Hepatocyte (in vitro differentiated cells): ENCODE measurements at places on chromosomes 7 and 10. TPM values are rescaled to one million over a fixed set of nuclear protein-coding genes. Genes with fewer than 3 reads are reported as not detected.

ARHGAP22 gene
- 0.52 and 1.8 TPM in 2 replicates for total RNA-seq

WNT8B gene
- total RNA-seq, result not detected in 2 replicates

ZNF239 gene
- total RNA-seq, result 2.9 and 4.3 TPM in 2 replicates

TMEM273 gene
- 0.27 and 1.2 TPM in 2 replicates for total RNA-seq

GRID2IP gene
- total RNA-seq, result 0.44 and 0.73 TPM in 2 replicates

PCLO gene
- 4.2 and 8.1 TPM in 2 replicates for total RNA-seq

HKDC1 gene
- 27.7 and 27.9 TPM in 2 replicates for total RNA-seq

GPR26 gene
- 0.04 TPM in 1 of 2 replicates, not detected in the other for total RNA-seq

JCAD gene
- total RNA-seq, result 11.0 and 12.8 TPM in 2 replicates

RASSF4 gene
- 19.2 and 23.5 TPM in 2 replicates for total RNA-seq

PDZD7 gene
- total RNA-seq, result 2.5 and 6.0 TPM in 2 replicates

GRM3 gene
- 0.03 TPM in 1 of 2 replicates, not detected in the other for total RNA-seq

TAS2R3 gene
- 0.87 and 1.3 TPM in 2 replicates for total RNA-seq

SPAM1 gene
- total RNA-seq, result 0.28 TPM in 1 of 2 replicates, not detected in the other

COL17A1 gene
- total RNA-seq, result 5.7 and 7.5 TPM in 2 replicates

RELN gene
- 16.3 and 22.0 TPM in 2 replicates for total RNA-seq

ATP5F1C gene
- total RNA-seq, result 416 and 564 TPM in 2 replicates

OR6V1 gene
- not detected in 2 replicates for total RNA-seq

IDI2 gene
- total RNA-seq, result 0.33 TPM in 1 of 2 replicates, not detected in the other

GSTO2 gene
- 2.5 and 2.7 TPM in 2 replicates for total RNA-seq

PNLIP gene
- 0.13 TPM in 1 of 2 replicates, not detected in the other for total RNA-seq

NPSR1 gene
- total RNA-seq, result not detected in 2 replicates

REPIN1 gene
- total RNA-seq, result 75.5 and 79.1 TPM in 2 replicates

IKZF5 gene
- 5.5 and 7.2 TPM in 2 replicates for total RNA-seq

C10orf53 gene
- total RNA-seq, result not detected in 2 replicates

HOXA11 gene
- total RNA-seq, result 6.4 and 9.6 TPM in 2 replicates

CDNF gene
- total RNA-seq, result 3.1 and 7.6 TPM in 2 replicates
